ENCODE measurements at places on chromosomes 1 and 21.

DNA sequence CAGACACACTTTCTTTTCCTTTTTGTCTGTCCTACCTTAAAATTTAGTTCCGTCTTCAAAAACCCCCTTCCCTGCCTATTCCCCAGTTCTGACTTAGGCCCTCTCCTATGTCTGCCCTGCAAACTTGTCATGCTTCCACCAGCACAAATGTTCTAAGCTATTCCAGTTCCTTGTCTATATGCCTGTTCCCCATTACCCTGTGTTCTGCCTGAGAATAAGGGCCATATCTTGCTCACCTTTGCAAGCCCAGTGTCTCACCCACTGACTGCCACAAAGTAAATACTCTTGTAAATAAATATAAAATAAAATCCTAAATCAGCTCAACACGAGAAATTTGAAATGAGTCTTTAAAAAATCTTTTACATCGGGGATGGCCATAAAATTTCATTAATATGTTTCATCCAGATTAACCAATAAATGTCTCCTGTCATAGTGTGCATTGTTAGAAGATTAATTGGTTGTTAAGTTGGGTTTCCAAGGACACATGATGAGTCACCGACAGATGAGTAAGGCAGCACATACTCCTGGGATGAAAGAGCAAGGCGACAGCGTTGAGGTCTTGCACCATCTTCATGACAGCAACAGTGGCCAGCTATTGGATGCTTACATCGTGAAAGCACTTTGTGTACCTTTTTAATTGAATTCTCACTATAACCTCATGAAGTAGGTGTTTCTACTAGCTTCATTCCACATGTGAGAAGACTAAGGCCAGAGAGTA lies 92.6 kb upstream of the NGF start:
- DNase-seq, result no peak

GRCh38 chr21:34878501-34878900 lies 170.6 kb downstream of the RUNX1 start:
- DNase-seq, result no peak

GRCh38 chr1:225853441-225853840 lies 28.7 kb downstream of the TMEM63A start:
- no peak for DNase-seq

DNA sequence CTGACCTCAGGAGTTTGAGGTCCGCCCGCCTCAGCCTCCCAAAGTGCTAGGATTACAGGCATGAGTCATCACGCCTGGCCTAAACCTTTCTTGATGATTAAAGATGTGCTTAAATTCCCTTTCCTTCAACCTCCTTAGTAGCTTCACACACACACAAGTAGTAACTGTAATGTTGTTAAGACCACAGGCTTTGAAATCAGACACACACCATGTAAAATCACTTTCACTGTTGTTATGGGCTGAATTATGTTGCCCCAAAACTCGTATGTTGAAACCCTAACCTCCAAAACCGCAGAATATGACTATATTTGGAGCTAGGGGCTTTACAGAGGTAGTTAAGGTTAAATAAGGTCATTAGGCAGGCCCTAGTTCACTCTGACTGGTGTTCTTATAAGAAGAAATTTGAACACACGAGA lies 180.2 kb downstream of the NR5A2 start:
- DNase-seq, result no peak

GRCh38 chr1:172640111-172640510 lies 18.8 kb upstream of the FASLG start:
- DNase-seq, result no peak
